GM23338 (cell line): ENCODE measurements at places on chromosomes 3 and 15. TPM values are rescaled to one million over a fixed set of nuclear protein-coding genes. Genes with fewer than 3 reads are reported as not detected.
A peak's percentile ranks its signal among the peaks of the same experiment; 100 is the strongest.

Gene MINAR1
- 1.4 and 1.7 TPM in 2 replicates for total RNA-seq

Gene RAB7A
- total RNA-seq, result 79.5 and 89.8 TPM in 2 replicates

Gene ZNF660
- total RNA-seq, result 6.1 and 10.1 TPM in 2 replicates

DNA sequence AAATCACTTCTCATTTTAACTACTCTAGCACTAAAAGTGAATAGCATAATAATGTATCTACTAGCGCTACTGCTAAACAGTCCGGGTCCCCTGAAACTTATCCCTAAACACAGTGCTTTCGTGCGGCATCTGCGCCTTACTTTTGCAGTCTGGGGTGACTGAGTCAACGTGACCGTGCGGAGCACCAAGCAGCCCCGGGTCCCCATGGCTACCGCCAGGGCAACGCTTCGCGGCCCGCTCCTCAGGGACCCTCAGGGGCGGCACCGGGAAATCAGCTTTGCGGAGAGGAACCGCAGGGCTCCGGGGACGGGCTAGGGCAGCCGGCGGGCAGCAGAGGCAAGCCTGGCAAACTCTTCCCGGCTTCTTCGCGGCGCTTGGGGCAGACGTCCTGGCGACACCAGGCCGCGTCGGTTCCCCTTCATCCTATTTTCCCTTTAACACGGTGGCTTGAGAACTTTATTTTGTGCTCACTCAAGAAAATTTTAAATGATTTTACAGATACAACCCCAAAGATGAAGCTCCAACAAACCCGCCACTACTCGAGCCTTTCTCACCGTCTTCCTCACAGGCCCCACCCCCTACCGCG lies 757 bp upstream of the DIPK2A start:
- peak; percentile 81 for DNase-seq

- DNase-seq, result no peak
These were observed 3.2 kb upstream of the SLC7A14 start for GRCh38 chr3:170589113-170589512.
